Muscle of back (tissue), 13 donors: ENCODE measurements at places on chromosomes 3 and 15. TPM values are rescaled to one million over a fixed set of nuclear protein-coding genes. Genes with fewer than 3 reads are reported as not detected.

Gene GRM2
- 0.68 TPM for polyA plus RNA-seq

Gene KCNMB2
- polyA plus RNA-seq: 29.9 TPM

Gene WDR5B
- polyA plus RNA-seq: 6.1 TPM

Gene GRK7
- not detected for polyA plus RNA-seq

Gene CTXN2
- not detected for polyA plus RNA-seq

Gene PLCL2
- polyA plus RNA-seq: 18.1 TPM

DNA sequence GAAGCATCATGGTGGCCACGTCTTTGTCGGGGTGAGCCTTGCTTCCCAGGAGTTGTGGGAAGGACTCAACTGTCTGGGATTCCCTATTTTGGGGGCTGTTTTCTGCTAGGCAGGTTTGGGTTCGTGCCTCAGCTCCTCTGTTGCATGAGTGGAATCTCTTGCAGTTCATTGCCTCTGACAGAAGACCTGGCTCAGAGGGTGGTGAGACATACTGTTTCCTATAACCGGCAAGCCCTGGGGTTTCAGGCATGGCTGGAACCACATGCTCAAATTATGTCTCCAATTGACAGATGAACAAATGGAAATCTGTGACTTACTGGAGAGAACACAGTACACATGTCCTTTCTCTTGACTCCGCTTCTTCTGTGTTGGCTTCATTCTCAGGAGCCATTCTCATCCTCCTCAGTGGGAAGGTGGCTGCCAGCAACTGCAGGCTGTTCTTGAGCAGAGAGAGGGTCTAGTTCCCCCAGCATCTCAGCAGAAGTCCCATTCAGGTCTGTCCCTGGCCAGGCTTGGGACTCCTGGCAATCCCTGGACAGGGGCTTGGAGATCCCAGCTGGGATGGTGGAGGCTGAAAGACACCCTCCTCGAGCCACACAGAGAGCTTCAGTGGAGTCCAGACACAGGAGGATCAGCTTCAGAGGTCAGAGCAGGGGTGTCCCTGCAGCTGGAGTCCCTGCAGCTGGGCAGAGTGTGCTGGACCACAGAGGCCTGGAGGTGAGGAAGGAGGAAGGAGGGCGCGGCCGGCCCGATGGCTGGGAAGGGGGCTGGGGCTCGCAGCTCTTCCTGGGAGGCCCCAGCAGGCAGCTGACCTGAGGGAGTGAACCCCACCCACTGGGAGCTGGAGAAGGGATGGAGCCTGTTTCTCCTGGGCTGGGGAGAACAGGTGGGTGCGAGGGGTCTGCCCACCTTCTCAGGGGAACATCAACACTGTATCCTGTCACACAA, 97.6 kb downstream of the LSM3 start:
- DNase-seq: no peak

GRCh38 chr3:101718455-101718854, 6.0 kb upstream of the CEP97 start:
- no peak for DNase-seq

GRCh38 chr3:50327129-50327528, 894 bp downstream of the TUSC2 start:
- DNase-seq: no peak

DNA sequence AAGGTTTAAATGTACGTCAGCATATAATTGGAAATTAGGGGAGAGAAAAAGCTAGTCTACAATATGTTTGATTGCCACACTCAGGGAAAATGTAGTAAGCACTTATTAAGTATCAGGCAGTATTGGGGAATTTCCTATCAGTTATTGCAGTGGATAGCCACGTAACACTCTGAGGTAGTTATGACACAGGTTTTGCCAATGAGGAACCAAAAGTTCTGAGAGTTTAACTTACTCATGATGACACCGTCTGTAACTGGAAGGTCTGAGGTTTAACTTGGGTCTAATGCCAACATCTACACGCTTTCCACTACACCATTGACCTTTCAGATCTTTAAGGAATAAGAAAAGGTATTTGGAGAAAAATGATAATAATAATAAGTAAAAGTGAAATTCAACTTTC, 89.5 kb downstream of the ZMAT3 start:
- DNase-seq: no peak

GRCh38 chr3:152241142-152242017, 27.3 kb upstream of the MBNL1 start:
- DNase-seq: no peak

GRCh38 chr3:41907330-41908073, 54.4 kb downstream of the ULK4 start:
- no peak for DNase-seq

DNA sequence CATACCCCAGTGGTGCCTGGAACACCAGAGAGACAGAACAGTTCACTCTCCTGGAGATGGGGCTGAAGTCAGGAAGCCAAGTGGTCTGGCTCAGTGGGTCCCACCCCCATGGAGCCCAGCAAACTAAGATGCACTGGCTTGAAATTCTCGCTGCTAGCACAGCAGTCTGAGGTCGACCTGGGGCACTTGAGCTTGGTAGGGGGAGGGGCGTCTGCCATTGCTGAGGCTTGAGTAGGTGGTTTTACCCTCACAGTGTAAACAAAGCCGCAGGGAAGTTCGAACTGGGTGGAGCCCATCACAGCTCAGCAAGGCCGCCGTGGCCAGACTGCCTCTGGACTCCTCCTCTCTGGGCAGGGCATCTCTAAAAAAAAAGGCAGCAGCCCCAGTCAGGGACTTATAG, 272.0 kb downstream of the KLF13 start:
- DNase-seq: no peak

DNA sequence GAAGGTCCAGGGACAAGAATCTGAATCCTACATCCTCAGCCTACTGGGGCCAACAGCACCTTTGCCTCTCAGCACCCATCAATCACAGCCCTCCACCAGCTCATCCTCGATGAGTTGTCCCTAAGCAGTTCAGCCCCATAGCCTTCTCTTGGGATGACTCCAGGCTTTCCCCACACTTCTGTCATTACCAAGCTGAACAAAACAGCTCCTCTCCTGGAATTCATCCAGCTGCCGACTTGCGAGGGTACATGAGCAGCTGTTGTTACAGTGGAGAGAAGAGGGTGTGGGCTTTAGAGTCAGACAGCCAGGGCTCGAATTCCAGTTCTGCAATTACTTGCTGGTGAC, 69.0 kb upstream of the THBS1 start:
- DNase-seq: no peak

GRCh38 chr3:138184994-138185393, 2.1 kb upstream of the ARMC8 start:
- DNase-seq: no peak

- DNase-seq: no peak
Measured at GRCh38 chr3:155978324-155978723, 107.9 kb downstream of the GMPS start.

DNA sequence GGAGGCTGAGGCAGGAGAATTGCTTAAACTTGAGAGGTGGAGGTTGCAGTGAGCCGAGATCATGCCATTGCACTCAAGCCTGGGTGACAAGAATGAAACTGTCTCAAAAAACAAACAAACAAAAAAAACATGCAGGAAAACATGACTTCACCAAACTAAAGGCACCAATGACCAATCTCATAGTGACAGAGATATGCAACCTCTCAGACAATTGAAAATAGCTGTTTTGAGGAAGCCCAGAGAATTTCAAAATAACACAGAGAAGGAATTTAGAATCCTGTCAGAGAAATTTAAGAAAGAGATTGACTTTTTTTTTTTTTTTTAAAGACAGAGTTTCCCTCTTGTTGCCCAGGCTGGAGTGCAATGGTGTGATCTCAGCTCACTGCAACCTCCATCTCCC, 26.1 kb downstream of the NCBP2 start:
- no peak for DNase-seq

DNA sequence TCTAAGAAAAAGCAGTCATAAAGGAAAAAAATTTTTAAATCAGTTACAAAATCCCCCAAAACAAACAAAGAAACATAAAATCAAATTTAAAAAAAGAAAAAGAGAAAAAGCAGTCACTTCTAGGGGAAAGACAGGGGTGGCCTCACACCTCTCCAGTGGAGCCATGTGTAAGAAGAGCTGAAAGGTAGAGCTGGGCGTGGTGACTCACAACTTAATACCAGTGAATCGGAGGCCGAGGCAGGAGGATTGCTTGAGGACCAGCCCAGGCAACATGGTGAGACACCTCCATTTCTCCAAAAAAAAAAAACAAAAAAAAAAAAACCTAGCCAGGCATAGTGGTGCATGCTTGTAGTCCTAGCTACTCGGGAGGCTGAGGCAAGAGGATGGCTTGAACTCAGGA, 14.7 kb downstream of the MESD start:
- DNase-seq: no peak

DNA sequence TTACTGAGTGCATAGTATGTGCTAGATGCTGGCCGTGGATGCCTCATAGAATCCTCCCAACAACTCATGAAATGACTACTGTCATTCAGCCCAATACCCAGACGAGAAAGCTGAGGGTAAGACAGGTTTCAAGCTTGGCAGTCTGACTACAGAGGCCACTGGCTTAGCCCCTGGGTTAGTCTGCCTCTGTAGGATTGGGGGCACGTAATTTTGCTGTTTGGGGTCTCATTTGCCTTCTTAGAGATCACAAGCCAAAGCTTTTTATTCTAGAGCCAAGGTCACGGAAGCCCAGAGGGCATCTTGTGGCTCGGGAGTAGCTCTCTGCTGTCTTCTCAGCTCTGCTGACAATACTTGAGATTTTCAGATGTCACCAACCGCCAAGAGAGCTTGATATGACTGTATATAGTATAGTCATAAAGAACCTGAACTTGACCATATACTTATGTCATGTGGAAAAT, 1.0 kb upstream of the CCR5 start:
- no peak for DNase-seq

GRCh38 chr3:73633916-73634344, 9.2 kb upstream of the PDZRN3 start:
- no peak for DNase-seq

DNA sequence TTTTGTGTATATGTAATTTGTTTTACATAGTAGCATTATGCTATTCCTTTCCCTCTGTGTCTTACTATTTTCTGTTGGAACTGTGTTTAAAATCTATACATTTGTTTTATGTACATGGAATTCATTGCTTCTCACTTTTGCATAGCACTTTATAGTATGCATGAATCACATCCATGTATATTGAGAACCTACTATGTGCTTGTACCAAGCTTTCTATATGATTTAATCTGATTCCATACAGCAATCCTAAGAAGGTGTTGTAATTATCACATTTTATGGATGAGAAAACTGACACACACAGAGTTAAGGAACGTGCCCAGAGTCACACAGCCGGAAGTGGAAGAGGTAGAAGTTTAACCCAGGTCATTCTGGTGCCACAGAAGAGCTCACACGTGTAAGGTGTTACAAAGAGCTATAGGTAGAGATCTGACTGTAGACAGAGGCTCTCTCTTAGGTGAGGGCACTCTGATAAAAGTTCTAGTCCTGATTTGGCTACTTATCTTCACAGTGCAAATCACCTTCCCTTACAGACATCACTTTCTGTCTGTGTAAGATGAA, 3.5 kb upstream of the SMAD3 start:
- no peak for DNase-seq

- DNase-seq: no peak
Measured at GRCh38 chr15:98953968-98954367, 53.6 kb downstream of the PGPEP1L start.

DNA sequence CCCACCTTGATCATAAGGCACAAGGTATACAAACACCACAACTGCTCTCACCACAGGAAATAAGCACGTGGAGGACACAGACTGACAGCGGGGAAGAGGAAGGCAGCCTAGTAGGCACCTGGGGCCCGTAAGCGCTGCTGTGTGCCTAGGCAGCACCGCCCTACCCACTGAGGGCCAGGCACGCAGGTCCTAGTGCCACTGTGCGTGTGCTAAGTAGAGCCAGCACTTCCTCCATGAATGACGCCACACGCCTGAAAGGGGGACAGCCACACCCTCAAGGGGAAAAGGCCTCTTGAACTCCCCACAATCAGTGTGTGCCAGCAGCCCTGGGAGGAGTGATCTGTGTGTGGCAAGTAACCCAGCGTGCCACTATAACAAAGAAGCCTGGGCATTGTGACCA, 73.0 kb downstream of the ATP1B3 start:
- no peak for DNase-seq

DNA sequence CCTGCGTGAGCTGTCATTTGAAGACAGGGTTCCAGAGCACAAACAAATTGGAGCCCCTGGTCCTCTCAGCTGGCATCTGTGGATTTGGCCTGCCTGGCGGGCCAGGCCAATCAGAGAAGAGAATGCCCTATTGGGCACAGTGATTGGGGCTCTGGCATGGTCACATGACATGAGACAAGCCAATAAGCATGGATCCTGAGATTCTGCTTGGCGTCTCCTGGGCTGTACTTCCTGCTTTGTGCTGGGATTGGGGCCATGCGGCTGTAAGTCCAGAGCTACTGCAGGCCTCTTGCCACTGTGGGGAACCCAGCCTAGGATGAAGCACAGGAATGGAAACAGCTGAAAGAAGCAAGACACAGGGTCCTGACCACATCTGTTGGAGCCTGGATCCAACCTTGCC, 121.4 kb downstream of the FBLN2 start:
- DNase-seq: no peak

DNA sequence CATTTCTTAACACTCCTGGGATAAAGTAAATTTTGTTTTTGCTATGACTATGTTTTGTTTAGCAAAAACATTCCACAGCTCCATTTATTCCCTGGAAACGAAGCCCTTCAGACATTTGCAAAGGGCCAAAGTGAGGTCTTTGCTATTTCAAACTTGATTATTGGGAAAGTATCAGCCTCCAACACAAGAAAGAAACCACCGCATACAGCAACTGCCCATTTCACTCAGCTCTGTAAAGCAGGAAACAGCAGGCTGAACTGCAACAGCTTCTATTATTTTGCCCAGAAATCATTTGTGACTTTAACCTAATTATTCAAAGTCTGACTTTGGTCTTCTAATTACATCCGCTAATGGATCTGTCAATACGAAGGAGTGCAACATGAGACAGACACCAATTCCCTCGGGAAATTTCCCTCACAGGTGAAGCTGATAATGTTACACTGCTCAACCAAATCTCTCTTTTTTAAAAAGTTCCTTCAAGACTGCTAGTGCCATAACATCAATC, 72.1 kb downstream of the RFTN1 start:
- DNase-seq: peak; percentile 35

GRCh38 chr15:64780600-64781156, 5.3 kb upstream of the RBPMS2 start:
- DNase-seq: no peak

GRCh38 chr15:66821307-66821706, 119.3 kb downstream of the SMAD6 start:
- DNase-seq: peak; percentile 30

- peak; percentile 11 for DNase-seq
Measured at GRCh38 chr3:176431038-176431418, 766.3 kb downstream of the TBL1XR1 start.

- peak; percentile 73 for DNase-seq
Measured at GRCh38 chr3:176939022-176939817, 258.1 kb downstream of the TBL1XR1 start.

DNA sequence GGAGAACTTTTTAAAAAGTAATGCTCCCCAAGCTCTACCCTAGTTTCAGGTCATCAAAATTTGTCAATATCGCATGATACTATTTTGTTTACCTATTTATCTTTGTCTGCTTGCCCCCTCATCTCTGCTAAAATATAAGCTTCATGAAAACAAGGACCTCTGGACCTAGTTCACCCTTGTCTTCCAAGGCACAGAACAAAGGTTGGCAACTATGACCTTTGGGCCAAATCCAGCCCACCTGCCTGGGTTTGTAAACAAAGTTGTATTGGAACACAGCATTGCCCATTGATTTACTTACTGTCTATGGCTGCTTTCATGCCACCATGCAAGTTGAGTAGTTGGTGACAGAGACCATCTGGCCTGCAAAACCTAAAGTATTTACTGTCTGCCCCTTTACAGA, 462.2 kb upstream of the SUCLG2 start:
- no peak for DNase-seq
